ENCODE measurements at places on chromosomes 11 and 22. TPM values are rescaled to one million over a fixed set of nuclear protein-coding genes. Genes with fewer than 3 reads are reported as not detected.

DNA sequence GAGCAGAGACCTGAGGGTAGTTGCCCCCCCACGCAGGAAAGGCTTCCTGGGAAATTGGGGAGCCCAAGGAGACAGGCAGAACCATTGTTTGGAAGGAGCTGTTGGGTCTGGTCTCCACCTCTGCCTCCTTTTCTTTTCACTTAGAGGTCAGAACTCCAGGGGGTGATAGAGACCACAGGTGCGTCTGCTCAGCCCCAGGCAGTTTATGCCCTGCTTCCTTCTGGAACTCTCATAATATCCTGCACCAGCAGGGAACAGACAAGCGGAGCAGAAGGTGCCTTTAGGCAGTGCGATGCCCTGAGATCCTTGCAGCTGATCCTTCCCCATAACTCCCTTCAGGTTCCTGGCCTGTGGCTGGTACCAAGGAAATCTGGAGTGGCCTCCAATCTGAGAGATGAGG lies 120.2 kb downstream of the NECTIN1 start:
- DNase-seq: no peak

- no peak for DNase-seq
Measured at GRCh38 chr11:35787013-35787504, 124.5 kb downstream of the TRIM44 start.

Gene C22orf31
- not detected for total RNA-seq

Gene OSBPL5
- total RNA-seq: 168 TPM

Gene ZNF195
- total RNA-seq: 19.0 TPM

Gene DRG1
- total RNA-seq: 54.3 TPM

Gene ANO9
- total RNA-seq: 0.90 TPM

Gene TBCEL
- 18.2 TPM for total RNA-seq

- DNase-seq: no peak
Measured at GRCh38 chr11:65895482-65895981, 4.7 kb downstream of the FOSL1 start.

- DNase-seq: peak; percentile 28
Measured at GRCh38 chr11:27183672-27184457, 143.2 kb downstream of the BBOX1 start.

DNA sequence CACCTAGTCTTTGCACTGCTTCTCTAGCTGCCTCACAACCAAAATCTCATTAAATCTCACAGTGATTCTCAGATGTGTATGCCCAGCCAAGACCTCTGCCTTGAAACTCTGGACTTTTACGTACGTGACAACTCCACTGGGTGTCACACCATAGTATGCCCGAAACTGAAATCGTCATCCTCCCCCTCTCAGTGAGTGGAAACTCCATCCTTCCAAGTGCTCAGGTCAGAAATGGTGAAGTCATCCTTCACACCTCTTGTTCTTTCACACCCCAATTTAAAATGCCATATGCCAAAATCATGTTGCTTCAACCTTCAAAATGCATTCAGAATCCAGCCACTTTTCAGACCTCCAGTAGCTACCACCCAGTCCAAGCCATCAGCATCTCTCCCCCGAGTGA lies 42.5 kb downstream of the SFI1 start:
- no peak for DNase-seq

DNA sequence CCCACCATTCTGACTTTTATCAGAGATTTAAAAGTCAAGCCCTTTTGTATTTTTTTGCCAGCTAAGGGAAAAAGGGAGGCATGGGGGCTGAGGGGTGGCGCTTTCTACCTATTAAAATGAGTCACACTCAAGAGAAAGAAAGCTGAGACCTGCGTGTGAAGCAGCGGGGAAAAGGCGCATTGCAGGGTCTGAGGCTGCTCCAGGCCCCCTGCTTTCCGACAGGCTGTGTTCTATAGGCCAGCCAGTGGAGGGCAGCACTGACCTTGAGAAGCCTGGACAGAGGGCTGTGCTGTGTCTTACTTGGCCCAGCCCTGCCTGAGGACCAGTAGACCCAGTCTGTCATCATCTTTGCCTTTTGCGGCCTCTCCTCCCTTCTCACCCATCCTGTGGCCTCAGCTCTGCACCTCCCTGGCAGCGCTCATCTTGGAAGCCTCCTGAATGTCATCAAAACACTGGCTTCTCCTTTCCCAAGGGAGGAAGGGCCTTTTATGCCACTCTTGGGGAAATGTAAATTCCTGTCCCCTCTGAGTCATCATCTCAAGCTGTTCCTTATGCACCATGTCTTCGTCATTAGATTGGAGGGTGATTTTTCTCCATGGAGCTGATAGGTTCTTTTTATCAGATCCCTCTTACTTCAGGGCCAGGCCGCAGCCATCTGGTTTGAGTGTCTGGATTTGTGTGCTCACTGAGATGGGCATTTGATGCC lies 12.6 kb upstream of the MAPK8IP1 start:
- no peak for DNase-seq

Gene GGTLC2
- total RNA-seq: not detected

DNA sequence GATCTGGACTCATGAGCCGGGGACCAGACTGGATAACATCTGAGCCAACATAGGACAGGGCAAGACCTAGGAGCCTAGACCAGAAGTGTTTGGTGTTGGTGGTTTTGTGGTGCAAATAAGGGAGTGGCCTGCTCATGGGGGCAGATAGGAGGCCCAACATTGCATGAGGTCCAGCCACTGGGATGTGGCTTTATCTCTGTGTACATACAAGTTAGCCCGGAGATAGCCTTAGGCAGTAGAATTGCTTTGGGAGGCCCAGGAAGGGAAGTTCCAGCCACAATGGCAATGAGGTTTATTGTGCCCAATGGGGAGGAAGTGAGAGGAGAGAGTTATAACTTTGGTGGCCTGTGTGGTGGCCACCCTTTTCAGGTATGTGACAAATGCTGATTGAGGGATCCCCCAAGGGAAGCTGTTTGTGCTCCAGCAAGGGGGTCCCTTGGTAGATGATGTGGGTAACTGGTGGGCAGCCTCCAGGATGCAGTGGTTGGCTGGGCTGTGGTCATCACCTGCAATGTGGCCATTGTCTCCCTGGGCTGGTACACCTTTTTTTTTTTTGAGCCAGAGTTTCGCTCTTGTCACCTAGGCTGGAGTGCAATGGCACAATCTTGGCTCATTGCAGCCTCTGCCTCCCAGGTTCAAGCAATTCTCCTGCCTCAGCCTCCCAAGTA lies 6.4 kb downstream of the LMO2 start:
- DNase-seq: no peak

Gene PRR33
- total RNA-seq: not detected

DNA sequence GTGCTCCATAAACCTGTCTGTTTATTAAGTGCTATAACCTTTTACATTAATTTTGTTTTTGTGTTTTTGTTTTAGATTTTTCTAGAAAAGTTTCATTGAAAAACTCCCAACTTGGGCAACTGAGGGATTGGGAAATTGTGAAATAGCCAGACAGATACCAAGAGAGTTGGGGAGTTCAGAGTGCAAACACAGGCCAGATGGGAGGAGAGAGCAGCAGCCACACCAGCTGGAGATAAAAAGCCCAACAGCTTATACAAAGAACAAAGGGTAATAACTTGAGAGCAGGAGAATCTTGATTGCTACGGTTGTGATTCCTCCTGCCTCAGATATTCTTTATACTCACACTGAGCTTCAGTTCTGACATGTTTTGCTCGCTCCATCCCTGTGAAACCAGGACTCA lies 1642.2 kb downstream of the LRRC4C start:
- no peak for DNase-seq

- no peak for DNase-seq
Measured at GRCh38 chr22:27393371-27393770, 408.2 kb downstream of the MN1 start.

DNA sequence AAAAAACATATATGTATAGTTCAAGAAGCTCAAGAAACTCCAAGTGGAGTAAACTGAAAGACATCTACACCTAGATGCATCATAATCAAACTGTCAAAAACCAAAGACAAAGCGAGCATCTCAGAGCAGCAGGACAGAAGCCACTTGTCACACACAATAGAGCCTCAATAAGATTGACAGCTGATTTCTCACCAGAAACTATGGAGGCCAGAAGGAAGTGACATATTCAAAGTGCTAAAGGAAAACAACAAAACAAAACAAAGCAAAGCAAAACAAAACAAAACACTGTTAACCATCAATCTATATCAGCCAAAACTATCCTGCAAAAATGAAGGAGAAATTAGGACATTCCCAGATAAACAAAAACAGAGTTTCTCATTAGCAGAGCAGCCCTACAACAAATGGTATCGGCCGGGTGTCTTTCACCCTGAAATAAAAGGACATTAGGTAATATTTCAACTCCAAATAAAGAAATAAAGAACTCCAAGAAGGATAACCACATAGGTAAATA lies 65.8 kb upstream of the SEPTIN5 start:
- no peak for DNase-seq
